ENCODE measurements at places on chromosomes 1 and 21. TPM values are rescaled to one million over a fixed set of nuclear protein-coding genes. Genes with fewer than 3 reads are reported as not detected.

The ALDH4A1 gene
- 6.7 TPM for total RNA-seq

The TGFB2 gene
- total RNA-seq = 11.8 TPM

The KLHDC8A gene
- 1.4 TPM for total RNA-seq

The XCL1 gene
- not detected for total RNA-seq

The CCDC27 gene
- total RNA-seq = not detected
